Motor neuron (in vitro differentiated cells): ENCODE measurements at places on chromosomes 11 and 22. TPM values are rescaled to one million over a fixed set of nuclear protein-coding genes. Genes with fewer than 3 reads are reported as not detected.

Gene TEX12
- total RNA-seq, result 0.17 TPM in 1 of 2 replicates, not detected in the other

Gene ASPHD2
- total RNA-seq, result 10.1 and 14.4 TPM in 2 replicates

Gene APOL4
- total RNA-seq, result 1.4 and 2.2 TPM in 2 replicates

Gene GAB4
- total RNA-seq, result 0.39 and 0.47 TPM in 2 replicates
